ENCODE measurements at places on chromosomes 3 and 15.

DNA sequence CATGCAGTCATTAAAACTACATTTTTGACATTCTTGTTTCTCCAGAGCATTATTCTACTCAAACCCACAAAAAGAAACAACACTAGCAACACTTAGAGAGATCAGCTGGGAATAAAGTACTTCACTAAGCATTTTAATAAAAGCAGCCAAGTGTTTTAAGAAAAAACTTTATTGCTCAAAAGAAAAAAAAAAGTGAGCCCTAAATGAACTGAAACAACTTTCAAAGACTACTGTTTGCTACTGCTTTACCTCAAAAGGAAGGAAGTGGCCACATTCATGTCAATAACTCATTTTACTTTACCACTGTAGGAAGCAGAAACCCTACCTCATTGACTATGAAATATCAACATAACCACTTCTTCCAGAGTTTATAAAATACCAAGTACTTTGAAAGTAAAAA lies 91.3 kb downstream of the UACA start:
- DNase-seq = no peak

DNA sequence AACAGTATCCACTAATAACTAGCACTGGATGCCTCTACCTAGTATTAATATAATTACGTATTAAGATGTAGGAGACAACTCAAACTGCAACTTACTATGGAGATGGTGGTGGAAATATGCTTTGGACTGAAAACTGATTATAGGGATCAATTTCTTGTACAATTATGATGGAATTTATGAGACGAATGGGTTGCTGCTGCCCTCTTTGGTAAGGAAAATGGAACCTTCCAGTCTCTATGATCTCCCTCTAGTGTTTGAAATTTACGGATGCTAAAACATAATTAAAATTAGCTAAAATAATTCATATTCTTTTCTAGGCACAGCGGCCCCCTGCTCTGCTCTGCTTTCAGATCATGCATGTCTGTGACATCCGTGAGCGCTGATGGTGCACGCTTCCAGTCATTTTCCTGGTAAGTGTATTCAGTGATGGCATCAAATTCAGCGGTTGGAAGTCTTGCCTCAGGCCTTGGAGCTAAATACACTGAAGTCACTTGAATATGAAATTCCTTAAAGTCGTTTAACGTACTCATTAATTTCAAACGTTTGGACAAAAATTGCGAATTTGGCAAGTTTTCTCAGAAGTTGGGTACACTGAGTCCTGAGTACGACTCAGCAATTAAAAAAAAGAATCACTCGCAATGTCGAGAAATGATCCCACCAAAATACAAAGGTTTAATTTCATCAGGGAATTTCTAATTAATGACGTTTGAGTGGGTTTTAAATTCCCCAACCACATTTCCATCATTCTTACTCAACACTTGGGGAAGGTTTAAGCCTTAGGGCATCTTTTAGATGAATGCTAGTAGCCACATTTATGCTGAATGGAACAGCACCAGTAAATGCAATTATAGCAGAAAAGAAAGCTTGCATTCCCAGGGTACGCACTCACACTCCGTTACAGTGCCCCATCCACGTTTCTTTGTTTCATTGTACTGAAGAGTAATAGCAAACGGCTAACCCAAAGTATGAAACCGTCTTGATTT lies 132.6 kb downstream of the NR2F2 start:
- no peak for DNase-seq

DNA sequence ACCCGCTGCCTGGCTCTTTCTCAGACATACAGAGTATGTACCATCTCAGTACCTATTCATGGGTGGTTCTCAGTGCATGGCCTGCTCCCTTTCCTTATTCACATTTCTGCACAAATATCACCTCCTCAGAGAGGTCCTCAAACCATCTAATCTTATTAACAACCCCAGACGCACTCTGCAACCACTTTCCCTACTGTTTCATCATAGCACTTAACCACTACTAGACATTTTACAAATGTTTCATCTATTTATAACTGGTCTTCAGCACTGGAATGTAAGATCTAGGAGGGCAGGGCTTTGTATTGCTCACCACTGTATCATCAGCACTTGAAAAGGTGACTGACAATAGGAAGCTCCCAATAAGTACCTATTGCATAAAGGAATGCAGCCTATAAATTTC lies 45.1 kb downstream of the TNIK start:
- no peak for DNase-seq

DNA sequence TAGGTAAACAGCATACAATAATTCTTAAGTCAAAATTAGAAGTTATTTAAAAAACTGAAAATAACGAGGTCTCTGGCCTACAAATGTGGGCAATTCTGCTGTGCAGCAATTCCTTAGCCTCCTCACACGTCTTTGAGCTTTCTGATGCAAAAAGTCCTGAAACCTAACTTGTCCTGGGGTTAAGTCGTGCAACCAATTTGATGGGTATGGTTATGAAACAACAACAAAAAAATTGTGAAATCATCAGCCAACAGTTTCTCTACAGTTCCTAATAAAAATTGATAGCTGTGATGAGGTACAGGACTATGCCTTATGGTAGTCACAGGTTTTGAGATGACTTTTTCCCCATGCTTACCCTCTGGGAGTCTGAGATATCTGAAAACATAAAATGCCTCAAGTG lies 6.5 kb upstream of the GLB1 start:
- DNase-seq = no peak

- DNase-seq = no peak
Measured at GRCh38 chr15:31098491-31098917, 3.0 kb downstream of the TRPM1 start.

GRCh38 chr3:123663977-123664376 lies 79.1 kb upstream of the HACD2 start:
- no peak for DNase-seq

DNA sequence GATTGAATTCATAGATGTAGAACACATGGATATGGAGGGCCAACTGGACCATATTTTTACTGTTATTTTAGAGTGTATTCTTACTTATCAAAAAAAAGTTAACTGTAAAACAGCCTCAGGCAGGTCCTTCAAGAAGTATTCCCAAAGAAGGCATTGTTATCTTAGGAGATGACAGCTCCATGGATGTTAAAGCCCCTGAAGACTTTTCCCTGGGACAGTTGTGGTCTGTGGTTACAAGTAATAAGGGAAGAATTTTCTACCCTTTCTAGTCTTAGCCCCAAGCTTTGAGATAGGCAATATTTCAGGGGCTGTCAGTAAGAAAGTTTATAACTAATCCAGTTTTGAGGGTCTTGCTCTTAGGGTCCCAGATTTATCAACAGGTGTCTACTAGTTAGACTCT lies 62.5 kb downstream of the LRRC49 start:
- DNase-seq = no peak

DNA sequence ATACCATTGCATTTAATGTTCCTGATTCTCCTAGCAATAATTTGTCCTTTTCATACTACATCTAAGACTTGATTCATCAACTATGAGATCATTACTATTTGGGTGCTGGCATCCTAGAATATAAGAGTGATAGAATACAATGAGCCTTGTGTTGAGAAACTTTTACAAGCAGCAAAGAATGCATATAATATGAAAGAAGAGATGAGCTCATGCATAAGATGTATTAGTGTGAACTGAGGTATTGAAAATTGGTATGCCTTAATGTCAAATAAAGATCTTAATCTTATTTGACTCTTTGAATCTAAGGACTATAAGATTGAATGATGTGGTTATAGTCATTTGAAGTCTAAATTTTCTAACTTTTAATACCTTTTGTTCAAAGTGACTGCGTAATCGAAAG lies 220.0 kb upstream of the ARHGEF26 start:
- DNase-seq = no peak

GRCh38 chr3:89239774-89240173 lies 132.4 kb downstream of the EPHA3 start:
- DNase-seq = no peak

DNA sequence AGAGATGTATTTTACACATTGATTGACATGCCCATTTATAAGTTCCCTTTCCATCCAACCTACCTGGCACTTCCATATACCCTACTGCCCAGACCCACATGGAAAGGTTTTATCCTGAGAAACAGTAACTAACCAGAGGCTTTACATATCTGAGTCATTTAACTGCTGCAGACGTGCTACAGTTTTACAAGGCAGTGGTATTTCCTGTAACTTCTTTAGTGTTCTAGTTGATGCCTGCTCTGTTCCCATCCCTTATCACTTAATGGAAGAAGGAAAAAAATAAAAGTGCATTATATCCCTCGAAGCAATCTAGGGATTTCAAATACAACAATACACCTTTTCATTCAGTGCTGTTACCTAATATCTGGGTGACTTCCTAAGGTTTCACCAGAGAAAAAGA lies 107.1 kb downstream of the TMCO5A start:
- no peak for DNase-seq

DNA sequence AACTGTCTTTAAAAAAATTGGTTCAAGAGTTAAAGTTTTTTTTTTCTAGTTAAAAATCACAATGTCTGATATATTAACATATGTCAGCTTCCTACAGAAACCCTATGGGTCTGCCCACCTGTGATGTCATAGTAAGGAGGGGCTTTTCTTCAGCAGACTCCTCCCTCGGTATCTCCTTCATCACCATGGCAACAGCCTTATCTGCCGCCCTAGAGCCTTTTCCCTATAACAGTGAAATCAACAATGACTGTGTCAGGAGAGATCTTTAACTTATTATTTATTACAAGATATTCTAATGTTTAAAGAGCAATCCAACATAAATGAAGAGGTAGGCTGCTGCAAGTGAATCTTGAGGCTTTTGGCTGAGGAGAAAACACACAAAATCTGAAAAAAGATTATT lies 138.7 kb downstream of the PEX5L start:
- no peak for DNase-seq

GRCh38 chr15:91953432-91953831 lies 99.9 kb downstream of the SLCO3A1 start:
- DNase-seq = no peak

- DNase-seq = no peak
Measured at GRCh38 chr3:141223673-141224166, 7.9 kb upstream of the PXYLP1 start.

GRCh38 chr3:55858302-55858701 lies 371.2 kb upstream of the WNT5A start:
- DNase-seq = no peak

DNA sequence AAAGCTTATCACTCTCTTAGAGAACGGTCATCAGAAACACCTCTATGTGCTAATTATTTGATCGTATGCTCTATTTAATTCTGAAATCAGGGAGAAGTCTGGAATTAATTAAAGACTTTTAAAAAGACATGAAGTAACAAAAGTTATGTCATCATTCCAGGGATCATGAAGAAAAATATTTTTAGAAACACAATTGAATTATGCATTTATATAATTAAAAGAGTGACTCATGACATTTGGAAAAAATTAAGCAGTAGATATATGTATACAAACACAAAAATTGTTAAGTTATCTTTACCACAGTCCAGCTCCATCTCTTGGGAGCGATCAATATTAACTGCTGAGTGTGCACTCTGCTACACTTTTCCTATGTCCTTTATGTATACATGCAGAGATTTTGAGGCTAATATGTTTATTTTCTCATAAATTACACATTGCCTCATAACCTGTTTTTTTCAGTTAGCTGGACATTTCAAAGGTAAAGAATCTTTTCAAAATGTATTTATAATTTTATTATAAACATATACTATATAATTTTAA lies 717.7 kb downstream of the GBE1 start:
- DNase-seq = no peak

GRCh38 chr3:5297895-5298294 lies 110.4 kb downstream of the EDEM1 start:
- no peak for DNase-seq

- DNase-seq = no peak
Measured at GRCh38 chr15:44718180-44718926, 7.0 kb downstream of the B2M start.

GRCh38 chr3:16663854-16664712 lies 58.9 kb upstream of the DAZL start:
- no peak for DNase-seq

DNA sequence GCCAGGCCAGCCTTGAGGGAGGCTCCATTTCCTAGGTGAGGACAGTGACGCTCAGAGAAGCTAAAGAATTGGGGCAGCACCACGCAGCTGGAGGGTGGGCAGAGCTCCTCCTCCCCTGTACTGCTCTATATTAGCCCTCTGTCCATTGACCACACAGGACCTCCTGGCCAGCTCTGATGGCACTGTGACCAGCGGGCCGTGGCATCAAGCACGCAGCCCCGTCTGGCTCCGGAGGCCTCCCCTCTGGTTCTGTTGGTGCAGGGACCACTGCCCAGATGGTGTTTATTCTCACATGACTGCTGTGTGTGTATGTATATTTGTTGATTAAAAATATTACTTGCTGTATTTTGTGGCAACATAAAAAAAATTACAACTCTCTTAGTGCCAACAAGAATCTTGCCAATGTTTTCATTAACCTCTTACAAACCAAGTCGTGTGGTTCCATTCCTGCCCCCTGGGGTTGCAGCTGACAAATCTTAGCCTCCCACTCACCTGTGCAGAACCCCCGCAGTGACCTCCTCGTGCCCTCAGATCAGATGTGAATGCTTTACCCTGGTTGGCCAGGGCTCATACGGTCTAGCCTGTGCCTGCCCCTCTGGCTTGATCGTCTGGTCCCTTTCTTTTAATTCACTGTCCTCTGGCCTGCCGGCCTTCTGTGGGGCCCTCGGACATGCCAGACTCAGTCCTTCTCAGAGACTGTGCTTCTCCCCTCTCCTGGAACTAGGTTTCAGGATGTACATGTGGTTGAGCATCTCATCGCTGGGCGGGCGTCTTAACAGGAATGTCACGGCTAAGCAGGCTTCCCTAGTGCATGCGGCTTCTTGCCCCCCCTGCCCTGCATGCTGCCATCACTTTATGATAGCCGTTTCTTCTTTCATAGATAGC lies 14.8 kb downstream of the CHCHD6 start:
- DNase-seq = no peak

GRCh38 chr3:20225769-20226168 lies 39.8 kb upstream of the SGO1 start:
- no peak for DNase-seq

- DNase-seq = no peak
Measured at GRCh38 chr3:94360987-94361386, 298.1 kb downstream of the NSUN3 start.

DNA sequence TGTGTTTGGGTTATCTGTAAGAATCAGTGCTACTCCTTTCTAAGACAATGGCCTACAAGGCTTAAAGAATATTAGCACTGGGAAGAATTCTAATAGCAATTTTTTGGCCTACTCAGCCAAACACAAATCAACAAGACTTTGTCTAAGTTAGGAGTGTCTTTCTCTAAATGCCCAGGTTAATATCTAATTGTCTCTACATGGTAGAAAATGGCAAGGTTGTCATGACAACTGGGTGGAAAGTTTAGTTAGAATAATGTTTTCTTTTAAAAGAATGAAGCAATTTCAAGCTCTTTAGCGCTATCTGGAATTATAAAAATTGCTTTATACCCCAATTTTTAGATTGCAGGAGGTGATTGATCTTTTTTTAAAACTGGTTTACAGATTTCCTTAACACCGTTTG lies 396.8 kb downstream of the TUSC7 start:
- no peak for DNase-seq

GRCh38 chr3:61157414-61157813 lies 93.8 kb downstream of the FHIT start:
- no peak for DNase-seq

DNA sequence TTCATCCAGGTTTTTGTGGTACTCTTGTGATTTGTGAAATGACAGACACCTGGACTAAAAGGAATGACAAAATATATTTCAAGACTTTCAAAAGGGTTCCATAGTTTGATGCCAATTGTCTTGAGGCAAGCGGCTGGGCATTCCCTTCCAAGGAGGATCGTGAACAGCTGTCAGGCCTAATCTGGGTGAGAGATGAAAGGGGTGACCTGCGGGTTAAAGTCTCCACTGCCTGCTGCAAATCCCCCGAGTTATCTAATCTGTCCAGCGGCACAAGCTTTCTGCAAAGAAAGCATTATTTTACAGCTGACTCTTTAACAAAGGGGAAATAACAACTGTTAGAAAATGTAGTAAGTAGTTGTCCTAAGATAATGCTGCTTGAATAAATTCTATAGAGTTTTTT lies 128.7 kb upstream of the MB21D2 start:
- DNase-seq = no peak

Data from stimulated activated CD4-positive, alpha-beta T cell treated with anti-CD3 and anti-CD28 coated beads, Interleukin-12 subunit alpha, Interleukin-12 subunit beta, amount 100 ng/mL, for 24 hours (primary cell).